Pons (tissue), 1 donor: ENCODE measurements at places on chromosomes 1 and 21.
A peak's percentile ranks its signal among the peaks of the same experiment; 100 is the strongest.

- DNase-seq: peak; percentile 24
These were observed 32.4 kb downstream of the ATP1A1 start for GRCh38 chr1:116405241-116406135.

DNA sequence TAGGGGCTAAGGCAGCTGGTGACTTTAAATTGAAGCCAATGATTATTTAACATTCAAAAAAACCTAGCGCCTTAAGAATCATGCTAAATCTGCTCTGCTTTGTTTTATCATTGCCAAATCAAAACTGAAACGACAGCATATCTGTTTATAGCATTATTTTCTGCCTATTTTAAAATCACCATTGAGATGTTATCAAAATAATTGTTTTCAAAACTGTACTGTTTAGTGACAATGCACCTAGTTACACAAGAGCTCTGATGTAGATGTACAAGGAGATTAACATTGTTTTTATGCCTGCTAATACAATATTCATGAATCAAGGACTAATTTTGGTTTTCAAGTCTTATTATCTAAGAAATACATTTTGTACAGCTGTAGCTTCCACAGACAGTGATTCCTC lies 1521.3 kb downstream of the AMY1C start:
- no peak for DNase-seq

- peak; percentile 85 for DNase-seq
These were observed 4.5 kb downstream of the TTC24 start for GRCh38 chr1:156583821-156584622.

DNA sequence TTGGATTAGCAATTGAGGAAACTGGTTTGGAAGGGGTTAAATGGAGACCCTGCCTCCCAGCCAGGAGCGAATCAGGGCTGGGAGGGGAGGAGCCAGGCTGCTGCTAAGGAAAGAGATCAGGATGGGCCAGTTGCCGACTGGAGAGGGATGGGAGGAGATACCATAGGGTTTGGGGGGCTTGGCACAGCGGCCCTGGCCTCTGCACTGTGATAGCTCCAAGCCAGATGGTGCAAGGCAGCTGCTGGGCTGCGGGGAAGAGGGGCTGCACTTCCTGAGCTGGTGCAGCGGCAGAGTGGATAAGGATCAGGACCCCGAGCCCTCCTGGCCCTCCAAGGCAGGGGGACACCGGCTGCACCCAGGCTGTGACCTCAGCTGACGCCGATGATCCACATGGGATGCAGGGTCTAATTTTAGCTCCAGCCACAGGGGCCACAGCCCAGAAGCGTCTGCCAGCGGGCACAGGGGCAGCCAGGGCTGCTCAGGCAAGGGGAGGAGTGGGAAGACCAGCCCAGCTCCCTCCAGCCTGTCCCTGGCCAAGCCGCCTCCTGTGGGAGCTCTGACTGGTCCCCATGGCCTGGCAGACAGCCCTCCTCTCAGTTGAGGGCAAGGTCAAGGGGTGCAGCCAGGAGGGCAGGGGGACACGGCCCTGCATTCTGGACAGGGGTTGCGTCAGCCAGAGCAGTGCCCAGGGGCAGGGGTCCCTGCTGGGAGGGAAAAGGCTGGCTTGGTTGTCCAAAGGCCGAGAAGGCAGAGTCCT lies at the start of gene EXTL1:
TSS of gene EXTL1 (plus strand) at position 129 of the 757 bp plus-strand sequence. CDS start 872 bp downstream, outside the sequence.
- no peak for DNase-seq

GRCh38 chr1:1206376-1206965 lies at the start of gene TNFRSF18:
TNFRSF18 (minus strand) TSS chr1:1206592; CDS start chr1:1206571, 21 bp downstream.
- DNase-seq: no peak

DNA sequence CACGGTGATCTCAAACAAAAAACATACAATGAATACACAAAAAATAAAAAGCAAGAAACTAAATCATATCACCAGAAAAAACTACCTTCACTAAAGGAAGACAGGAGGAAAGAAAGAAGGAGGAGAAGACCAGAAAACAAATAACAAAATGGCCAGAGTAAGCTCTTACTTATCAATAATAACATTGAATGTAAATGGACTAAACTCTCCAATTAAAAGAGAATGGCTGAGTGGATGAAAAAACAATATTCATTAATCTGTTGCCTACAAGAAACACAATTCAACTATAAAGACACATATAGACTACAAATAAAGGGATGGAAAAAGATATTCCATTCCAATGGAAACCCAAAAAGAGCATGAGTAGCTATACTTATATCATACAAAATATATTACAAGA lies 27.2 kb downstream of the LRIF1 start:
- DNase-seq: no peak

DNA sequence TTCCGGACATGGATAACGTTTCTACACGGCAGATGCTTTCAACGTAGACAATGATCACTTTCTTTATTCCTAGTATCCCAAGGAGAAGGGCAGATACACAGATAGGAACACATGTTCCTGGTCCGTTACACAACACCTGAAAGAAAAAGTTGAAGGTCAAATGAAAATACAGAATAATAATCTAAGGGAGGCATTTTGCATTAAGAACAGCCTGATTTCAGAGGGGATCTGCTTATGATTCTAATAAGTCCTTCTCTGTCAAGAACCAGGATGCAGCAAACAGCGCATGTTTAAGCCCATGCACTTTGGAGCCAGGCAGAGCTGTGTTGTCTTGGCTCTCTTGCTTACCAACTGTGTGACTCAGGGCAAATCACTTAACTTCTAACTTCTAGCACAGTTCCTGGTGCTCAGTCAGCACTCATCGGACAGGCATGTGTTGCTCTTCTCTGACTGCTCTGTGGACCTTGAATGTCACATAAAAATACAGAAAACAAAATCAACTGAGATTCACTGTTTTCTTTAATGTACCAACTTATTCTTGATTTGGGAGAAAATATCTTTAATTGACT lies 56.3 kb upstream of the CNN3 start:
- peak; percentile 39 for DNase-seq

GRCh38 chr1:25799352-25799934 lies 550 bp upstream of the SELENON start:
- no peak for DNase-seq
